ENCODE measurements at places on chromosomes 13 and 19.

GRCh38 chr19:10037809-10038208, 24.5 kb downstream of the RDH8 start:
- DNase-seq = no peak

- no peak for DNase-seq
These were observed 1.7 kb downstream of the PRR12 start for GRCh38 chr19:49592486-49593232.

GRCh38 chr19:12272980-12273901, 21.4 kb downstream of the ZNF44 start:
- no peak for DNase-seq

- DNase-seq = no peak
These were observed 382.8 kb upstream of the ZNF507 start for GRCh38 chr19:31962561-31962996.

DNA sequence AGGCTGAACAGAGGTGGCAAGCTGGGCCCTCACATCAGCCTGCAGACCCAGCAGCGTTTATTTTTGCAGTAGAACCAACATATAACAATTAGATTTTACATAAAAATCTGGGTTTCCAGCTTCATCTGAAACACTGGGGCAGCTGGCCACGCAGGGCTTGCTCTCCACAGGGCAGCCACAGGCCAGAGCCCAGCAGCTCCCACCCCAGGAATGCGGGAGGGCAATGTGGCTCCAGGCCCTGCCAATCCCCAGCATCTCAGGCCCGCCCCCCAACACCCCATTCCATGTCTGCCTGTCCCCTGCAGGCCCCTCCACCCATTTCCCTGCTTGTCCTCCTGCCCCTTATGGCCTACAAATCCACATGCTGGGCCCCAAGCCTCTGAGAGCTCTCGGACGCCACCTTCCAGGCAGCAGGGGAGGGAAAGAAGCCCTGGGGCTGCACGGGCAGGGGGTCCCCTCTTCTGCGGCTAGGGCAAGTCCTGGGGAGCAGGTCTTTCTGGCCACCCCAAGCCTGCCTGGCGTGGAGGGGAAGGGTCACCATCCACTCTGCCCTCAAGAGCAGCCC, 15.0 kb upstream of the VSTM2B start:
- DNase-seq = no peak

- DNase-seq = no peak
These were observed 14.1 kb upstream of the FRY start for GRCh38 chr13:32017474-32017873.

DNA sequence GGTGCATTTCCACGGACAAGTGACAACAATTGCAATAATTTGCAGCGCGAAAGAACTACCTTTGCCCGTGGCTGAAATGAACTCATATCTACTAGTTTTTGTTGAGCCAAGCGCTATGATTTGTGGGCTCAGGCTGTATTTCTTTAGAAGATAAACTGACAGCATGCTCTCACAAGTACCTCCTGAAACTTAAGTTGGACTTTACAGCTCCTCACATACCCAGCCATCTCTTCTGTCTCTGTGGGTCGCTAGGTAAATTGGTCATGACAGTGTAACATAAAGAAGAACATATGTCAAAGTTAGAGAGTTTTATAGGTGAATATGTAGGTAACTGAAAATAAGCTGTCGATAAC, 839 bp downstream of the COG6 start:
- no peak for DNase-seq

GRCh38 chr13:60282186-60282585, 114.8 kb upstream of the TDRD3 start:
- no peak for DNase-seq

DNA sequence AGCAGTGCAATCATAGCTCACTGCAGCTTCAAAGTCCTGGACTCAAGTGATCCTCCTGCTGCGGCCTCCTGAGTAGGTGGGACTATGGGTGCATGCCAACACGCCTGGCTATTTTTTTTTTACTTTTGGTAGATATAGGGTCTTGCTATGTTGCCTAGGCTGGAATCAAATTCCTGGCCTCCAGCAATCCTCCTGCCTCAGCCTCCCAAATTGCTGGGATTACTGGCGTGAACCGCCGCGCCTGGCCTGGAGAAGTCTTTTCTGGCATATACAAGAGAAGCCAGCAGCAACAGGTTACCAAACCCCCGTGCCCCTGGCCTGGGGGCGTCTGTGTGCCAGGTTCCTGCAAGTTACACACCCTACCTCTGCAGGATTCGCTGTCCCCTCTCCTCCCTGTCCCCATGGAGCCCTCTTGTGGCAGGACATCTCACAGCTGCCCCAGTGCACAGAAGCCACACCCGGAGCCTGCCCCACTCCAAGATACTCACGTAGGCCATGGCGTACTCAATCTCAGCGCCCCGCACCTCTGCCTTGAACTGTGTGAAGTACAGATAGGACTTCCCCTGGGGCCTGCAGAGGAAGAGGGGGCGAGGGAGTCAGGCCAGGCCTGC, 9.9 kb downstream of the MYDGF start:
- no peak for DNase-seq

All from hippocampal formation (tissue), 2 donors.